ENCODE measurements at places on chromosomes 3 and 15.

DNA sequence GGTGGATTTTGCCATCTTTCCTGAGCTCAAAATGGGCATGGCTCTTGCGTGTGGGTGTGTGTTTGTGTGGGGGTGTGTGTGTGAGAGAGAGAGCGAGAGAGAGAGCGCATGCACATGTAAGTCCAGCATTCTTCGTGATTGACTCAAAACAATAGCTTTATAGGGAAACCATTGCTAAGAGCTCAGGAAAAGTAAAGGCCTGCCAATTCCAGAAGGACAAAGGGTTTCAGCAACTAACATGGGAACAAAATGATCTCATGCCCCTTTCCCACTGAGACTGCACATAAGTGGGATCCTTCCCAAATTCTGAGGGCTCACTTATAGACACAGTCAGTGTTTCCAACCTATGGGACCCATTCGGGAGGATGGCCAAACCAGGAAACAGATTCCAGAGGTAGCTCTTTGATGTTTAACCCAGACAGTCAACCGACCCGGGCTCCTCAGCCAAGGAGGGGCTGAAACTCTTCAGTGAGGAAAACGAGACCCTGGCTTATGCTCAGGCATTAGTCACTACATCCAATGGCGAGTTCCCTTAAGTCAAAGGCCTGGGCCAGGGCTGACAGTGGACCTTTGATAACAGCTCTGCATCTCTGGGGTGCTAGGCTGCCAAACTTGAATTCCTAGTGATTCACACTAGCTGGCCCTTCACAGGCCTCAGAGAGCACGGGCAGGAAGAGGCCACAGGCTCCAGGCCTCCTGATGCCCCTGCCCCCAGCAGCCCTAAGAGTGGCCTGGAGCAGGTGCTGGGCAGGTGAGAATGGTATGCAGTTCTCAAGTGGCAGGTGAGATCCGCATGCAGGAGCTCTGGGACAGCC is 305.0 kb upstream of the C2CD4B start:
- DNase-seq, result no peak

- DNase-seq, result no peak
These were observed 80.1 kb downstream of the SLC6A1 start for GRCh38 chr3:11072631-11073030.

GRCh38 chr3:25654576-25654975 is 10.1 kb downstream of the TOP2B start:
- DNase-seq, result no peak

DNA sequence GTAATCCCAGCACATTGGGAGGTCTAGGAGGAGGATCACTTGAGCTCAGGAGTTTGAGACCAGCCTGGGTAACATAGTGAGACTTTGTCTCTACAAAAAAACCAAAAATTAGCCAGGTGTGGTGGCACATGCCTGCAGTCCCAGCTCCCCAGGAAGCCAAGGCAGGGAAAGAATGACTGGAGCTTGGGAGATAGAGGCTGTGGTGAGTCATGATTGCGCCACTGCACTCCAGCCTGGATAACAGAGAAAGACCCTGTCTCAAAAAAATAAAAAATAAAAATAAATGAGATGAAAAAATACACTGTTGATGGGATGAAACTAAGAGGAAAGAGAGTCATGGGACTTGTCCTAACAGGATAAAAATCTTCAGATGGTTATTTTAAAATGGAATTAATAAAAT is 137.6 kb downstream of the IMPG2 start:
- DNase-seq, result no peak

DNA sequence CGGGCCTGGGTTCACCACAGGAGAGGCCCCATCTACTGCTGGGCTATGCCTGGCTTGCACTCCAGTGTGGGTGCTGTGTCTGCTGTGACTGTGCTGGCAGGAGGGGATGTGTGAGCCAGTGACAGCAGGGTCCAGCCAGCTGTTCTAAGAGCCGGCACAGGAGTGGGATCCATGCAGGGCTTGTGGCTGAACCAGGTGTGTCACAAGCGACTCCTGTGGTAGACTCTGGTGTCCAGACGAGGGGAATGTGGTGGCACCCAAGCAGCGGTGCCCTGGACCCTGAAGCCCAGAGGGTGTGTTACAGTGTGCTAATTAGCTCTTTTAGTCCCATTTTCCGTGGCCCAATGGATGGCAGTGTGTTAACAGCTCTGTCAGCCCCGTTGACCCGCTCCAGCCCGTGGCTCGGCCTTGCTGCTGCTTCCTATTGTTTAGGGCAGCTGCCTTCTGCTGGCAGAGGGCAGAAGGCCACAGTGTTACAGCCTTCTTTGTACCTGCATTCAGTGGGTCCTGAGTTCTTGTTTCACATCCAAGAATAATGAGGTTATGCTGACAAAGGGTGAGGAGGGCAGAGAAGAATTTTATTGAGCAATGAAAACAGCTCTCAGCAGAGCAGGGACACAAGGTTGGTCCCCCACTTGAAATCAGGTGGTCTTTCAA is 78.5 kb upstream of the RNU6-1 start:
- no peak for DNase-seq

Data from ascending aorta (tissue), 2 donors.